WTC11 (cell line): ENCODE measurements at places on chromosomes 2 and 18. TPM values are rescaled to one million over a fixed set of nuclear protein-coding genes. Genes with fewer than 3 reads are reported as not detected.

Gene ERFE
- 4.5 to 6.3 TPM (median 6.0 TPM) in 3 replicates for total RNA-seq

Gene DSG1
- 0.07 to 0.09 TPM in 2 of 3 replicates, not detected in the other for total RNA-seq

Gene CAPN14
- 0.11 to 0.37 TPM (median 0.11 TPM) in 3 replicates for total RNA-seq

Gene CAPG
- total RNA-seq: 117 to 139 TPM (median 131 TPM) in 3 replicates

DNA sequence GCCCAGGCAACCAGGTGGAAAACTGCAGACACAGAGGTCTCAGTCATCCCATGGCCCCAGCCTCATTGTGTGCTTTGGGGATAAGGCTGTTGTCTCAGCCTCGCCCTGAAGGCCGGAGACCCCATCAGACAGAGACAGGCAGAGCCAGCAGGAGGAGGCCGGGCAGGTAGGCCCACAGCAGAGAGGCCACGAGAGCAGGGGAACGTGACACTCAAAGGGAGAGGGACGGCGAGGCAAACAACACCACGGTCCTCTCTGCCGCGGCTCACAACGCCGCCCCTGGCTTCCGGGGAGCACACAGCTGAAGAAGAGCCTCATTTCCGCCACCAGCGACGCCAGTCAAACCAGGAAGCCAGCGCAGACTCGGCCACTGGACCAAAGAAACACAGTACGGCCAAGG is 103.3 kb downstream of the ZNF516 start:
- no peak for DNase-seq
- H3K4me1 ChIP-seq: peaks cover 33% of the 10 kb centered on the region
- no peaks in the 10 kb centered on the region for H3K27me3 ChIP-seq
- H3K4me3 ChIP-seq: no peak overlapping the region
- no peak overlapping the region for H3K27ac ChIP-seq
- H3K36me3 ChIP-seq: peaks cover 7% of the 10 kb centered on the region

GRCh38 chr2:70692256-70692655 is 75.7 kb downstream of the ADD2 start:
- H3K36me3 ChIP-seq: peaks cover 77% of the 10 kb centered on the region
- H3K4me1 ChIP-seq: peaks cover 7% of the 10 kb centered on the region
- no peaks in the 10 kb centered on the region for H3K27me3 ChIP-seq
- H3K4me3 ChIP-seq: no peak overlapping the region
- H3K27ac ChIP-seq: peak overlapping the region; percentile 60; the same call in 1 of the 2 replicates

- H3K36me3 ChIP-seq: no peaks in the 10 kb centered on the region
- H3K27ac ChIP-seq: no peak overlapping the region
- H3K4me3 ChIP-seq: no peak overlapping the region
- H3K27me3 ChIP-seq: no peaks in the 10 kb centered on the region
Observed at GRCh38 chr2:143140864-143141661, 11.8 kb downstream of the ARHGAP15 start.

GRCh38 chr2:167785606-167786216 is 461.7 kb downstream of the STK39 start:
- H3K27me3 ChIP-seq: no peaks in the 10 kb centered on the region
- H3K4me1 ChIP-seq: peaks cover 42% of the 10 kb centered on the region
- no peak overlapping the region for H3K4me3 ChIP-seq
- no peak for DNase-seq
- H3K27ac ChIP-seq: peak overlapping the region; percentile 87
- no peaks in the 10 kb centered on the region for H3K36me3 ChIP-seq

DNA sequence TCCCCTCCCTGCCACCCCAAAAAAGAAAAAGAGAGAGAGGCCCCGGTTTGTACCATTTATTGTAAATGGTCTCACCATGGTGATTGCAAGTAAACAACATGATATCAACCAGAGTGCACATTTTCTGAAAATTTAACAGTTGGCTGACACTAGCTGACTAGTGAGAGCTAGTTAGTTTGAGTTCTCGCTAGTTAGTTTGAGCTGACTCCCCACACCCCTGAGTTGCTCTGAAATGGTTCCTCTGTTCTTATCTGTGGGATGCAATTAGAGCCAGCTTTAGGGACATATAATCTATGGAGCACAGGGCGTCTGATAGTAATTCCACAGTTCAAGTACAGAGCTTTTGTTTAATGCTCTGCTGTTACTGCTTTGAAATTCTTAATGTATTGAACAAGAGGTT is 13.1 kb downstream of the CASP10 start:
- no peak overlapping the region for H3K27ac ChIP-seq
- no peak for DNase-seq
- no peaks in the 10 kb centered on the region for H3K36me3 ChIP-seq
- peaks cover 3% of the 10 kb centered on the region; the same call in 1 of the 2 replicates for H3K4me1 ChIP-seq
- no peaks in the 10 kb centered on the region for H3K27me3 ChIP-seq
- no peak overlapping the region for H3K4me3 ChIP-seq

DNA sequence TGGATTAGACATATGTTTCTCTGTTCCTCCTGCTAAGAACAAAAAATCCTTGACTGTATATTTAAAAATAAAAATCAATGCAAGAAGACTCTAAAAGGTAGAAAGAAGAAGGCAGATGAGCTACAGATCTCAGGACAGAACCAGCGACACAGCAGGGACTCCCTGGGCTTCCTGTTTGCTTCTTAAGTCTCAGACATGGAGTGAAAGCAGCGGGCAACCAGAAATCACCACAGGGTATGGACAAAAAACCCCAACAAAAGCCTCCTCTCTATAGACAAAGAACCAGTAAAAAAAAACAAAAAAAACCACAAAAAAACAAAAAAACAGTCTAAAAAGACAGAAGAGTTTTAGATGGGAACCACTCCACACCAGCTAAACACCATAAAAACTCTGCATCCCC is 971.0 kb upstream of the GYPC start:
- peaks cover 23% of the 10 kb centered on the region for H3K36me3 ChIP-seq
- H3K4me3 ChIP-seq: no peak overlapping the region
- no peaks in the 10 kb centered on the region for H3K4me1 ChIP-seq

DNA sequence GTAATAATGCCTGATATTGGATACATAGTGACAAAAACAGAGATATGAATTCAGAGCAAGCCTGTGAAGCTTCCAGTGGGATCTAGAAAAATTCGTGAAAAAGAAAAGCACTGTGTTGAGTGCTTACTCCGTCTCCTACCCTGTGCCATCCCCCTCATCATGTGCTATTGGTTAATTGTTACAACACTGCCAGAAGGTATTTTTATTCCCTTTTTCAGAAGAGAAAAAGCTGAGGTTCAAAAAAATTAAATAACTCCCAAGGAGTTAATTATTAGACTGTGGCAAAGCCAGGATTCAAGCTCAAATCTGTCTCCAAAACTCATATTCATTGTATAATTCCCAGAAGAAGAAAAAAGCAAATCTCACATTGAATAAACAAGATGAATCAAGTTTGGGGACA is 735.5 kb upstream of the ACVR2A start:
- DNase-seq: no peak
- H3K27ac ChIP-seq: no peak overlapping the region
- H3K27me3 ChIP-seq: no peaks in the 10 kb centered on the region
- no peak overlapping the region for H3K4me3 ChIP-seq

- DNase-seq: no peak
- peaks cover 38% of the 10 kb centered on the region for H3K4me1 ChIP-seq
- no peaks in the 10 kb centered on the region for H3K36me3 ChIP-seq
- H3K27me3 ChIP-seq: no peaks in the 10 kb centered on the region
Observed at GRCh38 chr2:88599527-88599926, 27.7 kb downstream of the EIF2AK3 start.

DNA sequence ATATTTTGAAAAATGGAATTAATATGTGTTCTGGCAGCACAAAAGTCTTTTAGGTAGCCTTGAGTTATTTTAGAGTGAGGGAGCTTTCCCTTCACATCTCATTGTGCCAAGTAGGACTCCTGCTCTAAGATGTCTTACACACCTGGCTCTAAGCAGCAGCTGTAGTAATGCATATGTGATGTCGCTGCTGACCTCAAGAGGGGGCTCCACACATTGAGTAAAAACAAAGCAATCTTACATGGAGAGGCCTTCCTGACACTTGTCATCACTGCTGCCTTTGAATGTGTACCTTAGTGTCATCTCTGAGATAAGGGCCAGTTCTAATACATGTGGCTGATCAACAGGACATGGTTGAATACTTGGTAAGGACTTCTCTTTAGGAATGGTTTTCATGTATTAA is 75.8 kb downstream of the ACTR3 start:
- H3K36me3 ChIP-seq: no peaks in the 10 kb centered on the region
- no peak overlapping the region for H3K4me3 ChIP-seq
- DNase-seq: peak; percentile 26
- no peaks in the 10 kb centered on the region for H3K27me3 ChIP-seq
- no peak overlapping the region for H3K27ac ChIP-seq
- no peaks in the 10 kb centered on the region for H3K4me1 ChIP-seq

DNA sequence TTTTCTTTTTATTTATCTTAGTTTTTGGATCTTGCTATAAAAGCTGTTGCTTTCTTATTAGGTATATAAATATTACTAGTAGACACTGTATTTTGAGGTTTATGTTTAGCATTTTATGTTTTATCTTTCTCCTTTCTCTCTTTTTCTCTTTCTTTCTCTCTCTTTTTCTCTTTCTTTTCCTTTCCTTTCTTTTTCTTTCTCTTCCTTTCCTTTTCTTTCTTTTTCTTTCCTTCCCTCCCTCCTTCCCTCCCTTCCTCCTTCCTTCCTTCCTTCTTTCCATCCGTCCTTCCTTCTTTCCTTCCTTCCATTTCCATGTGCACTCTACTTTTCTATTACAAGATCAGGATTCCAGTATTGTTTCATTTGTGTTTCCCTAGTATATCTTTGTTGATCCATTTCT is 814.8 kb downstream of the KCNJ3 start:
- H3K36me3 ChIP-seq: no peaks in the 10 kb centered on the region
- no peaks in the 10 kb centered on the region for H3K4me1 ChIP-seq
- no peaks in the 10 kb centered on the region; the same call in 1 of the 2 replicates for H3K27me3 ChIP-seq
- H3K4me3 ChIP-seq: no peak overlapping the region
- no peak overlapping the region for H3K27ac ChIP-seq
